ENCODE measurements at places on chromosomes 6 and 20.

DNA sequence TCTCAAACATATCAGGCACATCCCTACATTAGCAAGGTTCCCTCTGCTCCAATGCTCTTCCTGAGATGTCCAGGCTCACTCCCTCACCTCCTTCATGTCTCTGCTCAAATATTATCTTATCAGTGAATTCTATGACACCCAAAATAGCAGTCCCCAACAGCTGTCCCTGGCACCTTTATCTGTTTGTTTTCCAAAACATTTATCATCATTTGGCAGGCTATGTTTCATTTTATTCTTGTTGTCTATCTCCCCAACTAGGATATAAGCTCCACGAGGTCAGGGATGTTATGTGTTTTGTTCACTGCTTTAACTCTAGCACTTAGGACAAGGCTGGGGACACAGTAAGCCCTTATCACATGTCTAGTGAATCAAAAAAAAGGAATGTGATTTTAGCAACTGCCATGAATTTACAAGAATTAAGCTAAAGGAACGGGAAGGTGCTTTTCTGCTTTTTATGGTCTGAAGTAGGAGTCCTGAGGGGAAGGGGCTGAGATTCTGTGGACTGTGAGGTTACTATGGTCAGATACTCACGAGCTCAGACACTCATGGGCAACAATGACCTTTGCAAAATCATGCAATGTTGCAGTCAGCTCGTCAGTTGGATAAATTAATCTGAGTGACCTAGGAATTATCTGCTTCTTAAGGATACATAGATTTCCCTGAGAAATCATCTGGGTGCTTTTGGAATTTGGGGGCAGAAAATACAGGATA is 1.9 kb upstream of the IL22RA2 start:
- DNase-seq: no peak

- DNase-seq: no peak
These were observed 17.6 kb downstream of the BPIFB4 start for GRCh38 chr20:33097001-33097400.

GRCh38 chr20:36340593-36340990 is 34.5 kb downstream of the DLGAP4 start:
- DNase-seq: no peak

- no peak for DNase-seq
These were observed 66.4 kb upstream of the PDE10A start for GRCh38 chr6:165729307-165729936.

DNA sequence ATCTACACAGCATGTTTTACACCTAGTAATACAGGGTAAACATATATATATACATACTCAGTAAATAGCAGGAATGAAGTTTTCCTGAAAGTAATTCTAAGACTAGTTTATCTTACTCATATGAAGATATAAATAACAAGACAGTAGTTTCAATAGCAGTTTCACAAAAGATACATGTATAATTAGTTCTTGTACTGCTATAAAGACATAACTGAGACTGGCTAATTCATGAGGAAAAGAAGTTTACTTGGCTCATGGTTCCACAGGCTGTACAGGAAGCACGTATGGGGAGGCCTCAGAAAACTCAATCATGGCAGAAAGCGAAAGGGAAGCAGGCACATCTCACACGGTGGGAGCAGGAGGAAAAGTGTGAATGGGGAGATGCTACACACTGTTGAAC is 16.9 kb downstream of the RARS2 start:
- DNase-seq: no peak

- no peak for DNase-seq
These were observed 29.2 kb downstream of the CDH22 start for GRCh38 chr20:46279103-46279502.

DNA sequence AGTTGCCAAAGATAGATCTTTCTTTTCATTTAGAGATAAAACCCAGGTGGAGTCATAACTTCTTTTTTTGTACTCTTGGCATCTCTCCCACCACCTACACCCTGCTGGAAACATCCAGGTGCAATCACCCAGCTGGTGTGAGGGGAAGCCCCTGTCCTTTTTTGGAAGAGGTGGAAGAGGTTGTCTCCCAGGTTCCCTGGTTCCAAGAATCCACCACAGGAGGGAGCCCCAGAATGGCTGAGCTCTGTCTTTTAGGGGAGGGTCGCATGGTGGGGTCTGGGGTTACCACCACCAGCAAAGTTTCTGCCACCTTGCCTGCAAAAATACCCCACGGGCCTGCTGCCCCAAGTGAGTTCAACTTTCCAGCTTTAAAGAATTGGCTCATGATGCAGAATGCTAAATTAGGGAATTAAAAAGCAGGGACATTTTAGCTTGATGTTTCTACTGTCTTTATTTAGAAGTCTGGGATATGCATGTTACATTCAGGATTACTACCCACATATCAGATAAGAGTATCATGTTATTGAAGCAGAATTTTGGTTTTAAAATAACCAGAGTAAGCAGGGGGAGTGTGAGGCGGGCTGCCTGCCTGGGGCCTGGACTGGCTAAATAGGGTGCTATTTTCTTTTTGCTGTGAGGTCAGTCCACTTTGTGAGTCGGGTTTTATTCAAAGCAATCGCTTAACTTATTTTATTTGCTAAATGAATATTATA is 11.0 kb downstream of the SMOC2 start:
- DNase-seq: no peak

- DNase-seq: no peak
These were observed 34.1 kb upstream of the TIAM2 start for GRCh38 chr6:154960854-154961530.

DNA sequence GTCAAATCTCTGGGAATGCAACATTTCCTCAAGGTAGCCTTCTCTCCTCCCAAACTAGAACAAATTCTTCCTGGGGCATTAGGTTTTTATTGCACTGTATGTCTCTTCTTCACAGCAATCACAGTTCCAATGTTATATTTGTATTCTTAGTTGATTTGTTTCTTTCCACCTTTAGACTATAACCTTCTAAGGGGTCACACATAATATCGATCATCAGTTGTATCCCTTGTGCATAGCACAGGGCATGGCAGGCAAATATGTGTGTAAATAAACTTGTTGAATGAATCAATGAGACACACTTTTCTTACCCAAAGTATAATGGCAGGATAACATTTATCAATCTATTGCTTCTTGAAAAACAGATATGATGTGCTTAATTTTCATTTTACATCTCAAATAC is 81.0 kb downstream of the ATG5 start:
- no peak for DNase-seq

DNA sequence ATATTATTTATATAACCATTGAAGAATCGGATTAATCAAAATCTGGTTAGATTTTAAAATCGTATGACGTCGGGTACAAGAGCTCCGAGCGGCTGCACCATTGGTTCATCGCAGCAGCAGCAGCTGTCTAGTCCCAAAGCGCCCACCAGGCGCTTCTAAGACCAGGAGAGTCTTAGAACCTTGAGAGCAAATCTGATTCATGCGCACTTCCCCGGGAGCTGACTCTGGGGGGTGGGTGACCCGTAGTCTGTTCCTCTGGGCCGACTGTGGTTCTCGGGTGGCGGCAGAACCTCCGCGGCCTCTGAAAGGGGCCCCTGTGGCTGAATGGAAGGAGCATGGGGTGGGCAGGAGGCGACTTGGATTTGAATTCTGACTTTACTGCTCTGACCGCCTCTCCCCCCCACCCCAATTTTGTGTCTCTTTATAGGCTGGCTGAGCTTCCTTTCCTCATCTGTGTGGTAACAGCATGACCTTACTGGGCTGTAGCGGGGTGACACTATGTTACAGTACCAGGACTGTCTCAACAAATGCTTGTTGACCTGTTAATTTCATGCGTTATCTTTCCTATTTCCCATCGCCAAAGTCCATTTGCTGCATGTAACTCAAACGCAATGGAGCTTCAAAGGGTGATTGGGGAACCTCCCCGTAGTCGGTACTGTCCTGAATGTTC is 119.7 kb downstream of the RTN4IP1 start:
- no peak for DNase-seq

- no peak for DNase-seq
These were observed 67.2 kb downstream of the UTRN start for GRCh38 chr6:144352331-144352730.

- no peak for DNase-seq
These were observed 728 bp downstream of the PSMA7 start for GRCh38 chr20:62142252-62143080.

GRCh38 chr6:18036781-18037180 is 49.3 kb upstream of the KIF13A start:
- DNase-seq: no peak

- no peak for DNase-seq
These were observed 1027.2 kb upstream of the GJE1 start for GRCh38 chr6:141105481-141105880.
